Fibroblast of lung (primary cell): ENCODE measurements at places on chromosomes 12 and 14. TPM values are rescaled to one million over a fixed set of nuclear protein-coding genes. Genes with fewer than 3 reads are reported as not detected.

The RNASE7 gene
- not detected in 2 replicates for total RNA-seq

The CTSG gene
- not detected in 2 replicates for total RNA-seq

The P2RX7 gene
- total RNA-seq: 16.7 and 17.2 TPM in 2 replicates

The KIF21A gene
- total RNA-seq: 2.8 and 5.9 TPM in 2 replicates

The PLA2G1B gene
- total RNA-seq: 0.51 TPM in 1 of 2 replicates, not detected in the other

The MUCL1 gene
- total RNA-seq: not detected in 2 replicates

The FGF23 gene
- total RNA-seq: not detected in 2 replicates

The IFNG-AS1 gene
- total RNA-seq: not detected in 2 replicates

The NEUROD4 gene
- total RNA-seq: not detected in 2 replicates

The KLRD1 gene
- 0.17 and 0.26 TPM in 2 replicates for total RNA-seq

The SERPINA4 gene
- total RNA-seq: not detected in 2 replicates

The LALBA gene
- not detected in 2 replicates for total RNA-seq

The SLC25A29 gene
- 21.8 and 24.1 TPM in 2 replicates for total RNA-seq

The SERPINA9 gene
- total RNA-seq: not detected in 2 replicates

GRCh38 chr12:123397400-123397799 is 13.5 kb downstream of the KMT5A start:
- no peak for DNase-seq

- no peak for DNase-seq
Measured at GRCh38 chr12:48780381-48781025, 8.4 kb downstream of the ADCY6 start.

GRCh38 chr14:97572583-97573458 is 775.6 kb downstream of the VRK1 start:
- no peak for DNase-seq

DNA sequence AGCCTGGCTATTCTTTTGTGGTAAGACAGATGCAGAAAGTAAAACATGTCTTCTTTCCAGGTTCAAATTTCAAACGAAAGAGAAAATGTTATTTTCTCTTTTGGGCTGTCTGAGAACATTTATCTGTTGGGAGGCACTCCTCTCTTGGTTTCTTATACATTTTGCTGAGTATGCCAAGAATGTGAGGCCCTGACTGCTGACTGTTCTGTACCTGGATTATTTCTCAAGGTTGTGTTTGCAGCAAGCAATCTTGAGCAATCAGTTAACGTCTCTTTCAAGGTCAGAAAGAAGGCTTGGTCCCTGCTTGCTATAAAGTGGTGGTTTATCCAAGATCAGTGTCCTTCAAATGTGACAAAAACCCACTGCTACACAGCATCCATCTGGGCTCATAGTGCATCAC is 9.8 kb downstream of the SSTR1 start:
- no peak for DNase-seq

GRCh38 chr12:113115455-113116126 is 20.0 kb downstream of the RASAL1 start:
- no peak for DNase-seq

DNA sequence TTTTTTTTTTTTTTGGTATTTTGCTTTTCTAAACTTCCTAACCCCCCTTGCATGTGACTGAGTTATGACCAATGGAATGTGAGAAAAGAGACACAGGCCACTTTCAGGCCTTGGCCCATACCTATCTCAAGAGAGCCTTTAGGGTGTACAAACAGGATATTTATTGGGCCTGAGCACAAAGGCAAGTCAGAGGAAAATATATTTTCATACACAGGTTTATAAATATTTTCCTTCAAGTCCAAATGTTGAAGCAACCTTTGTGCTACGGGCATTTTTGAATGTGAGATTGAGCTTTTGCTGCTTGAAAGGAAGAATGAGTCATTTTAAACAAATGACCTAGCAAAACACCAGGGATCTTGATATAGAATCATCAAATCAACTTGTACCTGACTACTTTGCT is 228.6 kb upstream of the E2F7 start:
- DNase-seq: peak; percentile 31

DNA sequence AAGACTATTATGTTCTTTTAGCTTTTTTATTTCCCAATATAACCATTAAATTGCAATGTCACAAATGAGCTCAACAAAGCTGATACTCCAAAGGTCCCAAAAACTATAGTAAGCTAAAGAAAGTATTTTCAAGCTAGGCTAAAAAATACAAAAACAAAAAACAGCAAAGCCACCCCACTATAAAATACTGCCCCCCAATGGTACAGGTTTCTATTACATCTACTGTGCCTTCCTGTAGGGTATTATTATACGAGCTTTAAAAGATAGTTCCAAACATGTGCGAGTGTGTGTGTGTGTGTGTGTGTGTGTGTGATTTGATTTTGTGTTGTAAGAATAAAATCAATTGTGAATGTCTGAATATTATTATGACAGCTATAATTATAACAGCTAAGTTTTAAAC is 1.1 kb downstream of the IFNG start:
- no peak for DNase-seq

DNA sequence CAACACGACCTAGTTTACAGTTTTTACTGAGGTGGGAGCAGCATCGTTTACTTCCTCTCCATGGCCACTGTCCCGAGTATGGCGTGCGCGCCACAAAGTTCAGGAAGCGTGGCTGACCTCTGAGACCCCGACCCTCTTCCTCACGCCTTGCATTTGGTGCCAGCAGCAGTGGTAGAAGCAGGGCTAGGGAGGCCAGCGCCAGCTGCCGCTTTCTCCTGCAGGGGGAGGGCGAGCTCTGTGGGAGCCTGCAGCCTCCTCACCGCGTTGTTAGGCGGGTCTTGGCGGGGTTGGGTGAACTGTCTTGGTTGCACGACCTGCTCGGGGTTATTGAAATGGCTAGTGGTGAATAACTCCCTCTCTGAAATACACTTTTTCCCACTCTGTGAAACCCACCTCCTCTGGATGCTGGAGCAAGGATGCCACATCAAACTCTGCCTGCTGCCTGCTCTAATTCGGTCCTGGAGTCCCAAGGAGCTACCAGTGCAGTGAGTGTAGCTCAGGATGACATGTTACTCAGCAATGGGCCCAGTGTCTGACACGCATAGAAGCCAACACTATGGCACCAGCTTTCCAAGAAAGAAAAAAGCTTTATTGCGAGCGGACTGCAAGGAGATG is 22.3 kb upstream of the TDRD9 start:
- no peak for DNase-seq

- DNase-seq: peak; percentile 84
Measured at GRCh38 chr12:67661311-67662021, 12.9 kb downstream of the DYRK2 start.

GRCh38 chr14:44896275-44897040 is 65.3 kb downstream of the KLHL28 start:
- DNase-seq: no peak

GRCh38 chr12:64551676-64552075 is 58.6 kb upstream of the RASSF3 start:
- DNase-seq: no peak

DNA sequence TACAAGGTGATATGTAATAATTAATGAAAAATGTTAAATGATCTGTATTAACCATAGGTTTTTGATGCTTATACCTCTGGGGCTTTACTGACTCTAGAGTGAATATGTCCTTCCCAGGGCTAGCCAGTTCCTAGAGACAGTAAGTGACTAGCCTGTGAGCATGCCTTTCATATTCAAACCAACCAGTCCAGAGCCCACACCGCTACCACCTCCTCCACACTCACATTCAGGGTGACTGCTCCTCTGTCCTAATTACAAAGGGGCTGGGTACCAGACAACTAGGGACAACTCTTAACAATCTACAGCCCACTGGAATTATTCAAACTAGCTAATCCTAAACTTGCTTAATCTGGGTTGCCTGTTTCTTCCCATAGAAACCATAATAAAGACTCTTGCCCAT is 49.0 kb downstream of the RALGAPA1 start:
- DNase-seq: no peak

DNA sequence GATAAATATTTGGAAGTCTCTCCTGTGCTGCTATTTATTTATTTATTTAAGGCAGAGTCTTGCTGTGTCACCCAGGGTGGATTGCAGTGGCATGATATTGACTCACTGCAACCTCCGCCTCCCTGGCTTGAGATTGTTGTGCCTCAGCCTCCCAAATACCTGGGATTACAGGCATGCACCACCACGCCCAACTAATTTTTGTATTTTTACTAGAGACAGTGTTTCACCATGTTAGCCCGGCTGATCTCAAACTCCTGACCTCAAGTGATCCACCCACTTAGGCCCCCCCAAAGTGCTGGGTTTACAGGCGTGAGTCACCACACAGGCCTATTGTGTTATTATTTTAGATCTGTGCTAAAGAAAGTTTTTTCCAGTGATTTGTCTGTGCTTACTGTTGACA is 225.2 kb downstream of the CCER1 start:
- DNase-seq: peak; percentile 45

GRCh38 chr12:40137252-40137651 is 31.4 kb upstream of the SLC2A13 start:
- DNase-seq: no peak

DNA sequence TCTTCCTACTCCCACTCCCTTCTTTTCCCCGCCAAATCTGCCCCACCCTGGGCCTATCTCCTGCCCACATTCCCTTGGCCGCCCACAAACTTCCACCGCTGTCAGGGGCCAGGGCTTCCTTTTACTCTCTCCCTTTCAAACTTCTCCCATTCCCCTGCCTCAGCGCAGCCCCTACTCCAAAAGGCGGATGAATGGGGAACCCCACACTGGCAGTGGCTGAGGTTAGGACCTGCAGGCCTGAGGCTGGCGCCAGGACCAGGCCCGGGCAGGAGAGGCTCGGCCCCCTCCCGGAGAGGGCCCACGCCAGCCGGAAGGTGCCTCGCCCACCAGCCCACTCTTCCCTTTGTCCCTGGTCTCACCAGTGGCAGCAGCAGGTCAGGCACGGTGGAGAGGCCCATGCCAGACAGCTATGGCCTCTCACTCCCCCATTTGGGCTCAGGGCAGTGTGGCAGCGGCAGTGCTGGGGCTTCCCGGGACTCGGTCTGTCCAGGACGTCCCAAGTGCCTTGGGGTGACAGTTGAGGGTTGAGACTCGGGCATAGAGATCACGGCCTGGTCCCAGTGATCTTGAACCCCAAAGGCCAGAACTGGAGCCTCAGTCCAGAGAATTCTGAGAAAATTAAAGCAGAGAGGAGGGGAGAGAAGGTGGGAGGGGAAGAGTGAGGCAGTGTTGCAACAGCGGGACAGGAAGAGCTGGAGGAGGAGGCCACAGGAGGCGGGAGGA is at the start of gene TNFRSF1A:
TNFRSF1A (minus strand) TSS at position 660 of the 723 bp plus-strand sequence; CDS start at position 398, 262 bp downstream.
- DNase-seq: peak; percentile 83

DNA sequence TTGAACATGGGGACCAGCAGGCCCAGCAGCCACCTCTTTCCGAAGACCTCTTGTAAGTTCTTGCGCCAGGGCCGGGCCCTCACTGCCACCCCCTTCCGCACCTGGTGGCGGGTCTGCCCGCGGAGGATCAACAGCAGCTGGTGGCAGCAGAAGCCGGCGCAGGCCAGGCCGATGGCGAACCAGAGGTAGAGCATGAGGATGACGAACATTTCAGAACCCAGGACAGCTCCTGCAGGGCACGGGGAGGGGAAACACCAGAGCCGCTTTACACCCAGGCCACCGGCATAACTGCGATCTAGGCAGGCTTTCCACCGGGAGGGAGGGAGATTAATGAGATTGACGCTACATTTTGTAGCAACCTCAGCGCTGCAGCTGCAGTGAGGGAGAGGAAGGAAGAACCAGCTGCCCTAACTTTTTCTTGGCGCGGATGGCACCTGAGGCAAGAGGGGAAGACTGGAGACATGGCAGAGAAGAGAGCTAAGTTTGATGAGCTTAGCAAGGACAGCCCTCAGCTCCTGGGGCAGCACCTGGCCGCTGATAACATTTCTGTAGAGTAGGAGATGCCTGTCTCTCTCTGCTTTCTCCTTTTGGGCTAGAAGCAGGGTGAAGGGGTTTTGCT is 7.8 kb downstream of the ZDHHC22 start:
- DNase-seq: peak; percentile 61

GRCh38 chr12:22544038-22544979 is at the start of gene C2CD5:
C2CD5 (minus strand) TSS chr12:22544542; CDS start chr12:22544150, 392 bp downstream.
- peak; percentile 98 for DNase-seq
